ENCODE measurements at places on chromosomes 7 and 10.
A peak's percentile ranks its signal among the peaks of the same experiment; 100 is the strongest.

GRCh38 chr7:35605760-35606159, 89.2 kb downstream of the HERPUD2 start:
- DNase-seq = no peak

DNA sequence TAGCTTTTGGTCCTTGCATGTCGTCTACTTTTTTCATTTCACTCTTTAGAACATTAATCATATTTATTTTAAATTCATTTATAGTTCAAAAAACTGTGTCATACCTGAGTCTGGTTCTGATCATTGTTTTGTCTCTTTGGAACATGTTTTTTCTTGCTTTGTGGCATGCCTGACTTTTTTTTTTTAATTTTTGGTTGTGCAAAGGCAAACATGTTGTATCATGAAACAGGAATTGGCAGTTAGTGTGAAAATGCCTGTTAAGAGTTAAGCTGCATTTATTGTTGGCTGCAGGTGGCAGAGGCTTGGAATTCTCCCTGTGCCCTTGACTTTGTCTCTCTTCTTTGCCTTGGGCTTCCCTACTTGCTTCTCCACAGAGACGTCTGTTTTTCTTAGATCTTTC, 525.0 kb upstream of the ADARB2 start:
- DNase-seq = no peak

GRCh38 chr7:143303733-143304132, 12.2 kb upstream of the CLCN1 start:
- DNase-seq = no peak

DNA sequence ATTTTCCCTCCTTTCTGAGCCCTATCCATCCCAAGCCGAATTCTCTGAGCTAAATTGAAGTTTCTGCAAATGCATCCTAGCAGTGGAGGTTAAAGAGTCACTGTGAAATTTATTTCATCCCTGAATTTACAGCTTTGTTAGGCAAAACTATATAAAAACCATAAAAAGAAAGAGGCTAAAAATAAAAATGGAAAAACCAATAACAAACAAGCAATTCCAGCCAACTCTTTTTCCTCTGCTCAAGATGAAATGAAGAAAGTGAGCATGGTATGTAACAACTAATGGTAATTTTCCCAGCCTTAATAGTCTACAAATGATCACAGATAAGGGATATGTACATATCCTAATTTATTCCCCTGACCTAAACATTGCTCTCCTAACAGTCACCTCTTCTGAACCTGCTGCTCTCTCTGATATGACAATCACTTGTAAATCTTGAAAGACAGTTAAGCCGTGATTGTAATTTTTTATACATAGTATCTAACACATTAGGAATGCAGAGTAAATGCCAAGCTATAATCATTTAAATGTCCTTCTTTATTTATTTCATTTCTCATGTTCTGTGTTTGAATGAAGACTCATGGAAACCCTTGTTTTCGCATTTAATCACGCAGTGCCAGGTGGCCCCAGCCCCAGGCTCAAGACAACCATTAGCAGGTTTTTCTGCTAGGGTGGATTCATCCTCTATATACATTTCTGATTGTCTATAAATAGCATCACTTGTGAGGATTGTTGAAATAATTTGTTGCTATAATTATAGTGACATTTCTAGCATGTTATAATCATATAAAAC, 48.6 kb upstream of the NRP1 start:
- DNase-seq = no peak

DNA sequence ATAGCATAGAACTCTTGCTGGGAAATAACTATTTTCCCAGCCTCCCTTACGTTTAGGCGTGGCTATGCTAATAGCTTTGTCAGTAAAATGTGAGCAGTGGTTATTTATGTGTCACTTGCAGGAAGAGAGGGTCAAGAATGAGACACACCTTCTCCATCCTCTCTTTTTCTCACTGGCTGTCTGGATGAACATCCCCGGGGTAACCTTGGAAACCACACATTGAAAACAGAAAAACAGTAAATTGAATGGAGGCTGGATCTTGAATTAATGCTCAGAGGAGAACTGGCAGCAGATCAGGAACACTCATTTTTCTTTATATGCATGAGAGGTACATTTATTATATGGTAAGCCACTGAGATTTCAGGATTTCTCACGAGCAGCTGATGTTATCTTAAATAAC, 127.6 kb downstream of the DNAJB9 start:
- DNase-seq = no peak

DNA sequence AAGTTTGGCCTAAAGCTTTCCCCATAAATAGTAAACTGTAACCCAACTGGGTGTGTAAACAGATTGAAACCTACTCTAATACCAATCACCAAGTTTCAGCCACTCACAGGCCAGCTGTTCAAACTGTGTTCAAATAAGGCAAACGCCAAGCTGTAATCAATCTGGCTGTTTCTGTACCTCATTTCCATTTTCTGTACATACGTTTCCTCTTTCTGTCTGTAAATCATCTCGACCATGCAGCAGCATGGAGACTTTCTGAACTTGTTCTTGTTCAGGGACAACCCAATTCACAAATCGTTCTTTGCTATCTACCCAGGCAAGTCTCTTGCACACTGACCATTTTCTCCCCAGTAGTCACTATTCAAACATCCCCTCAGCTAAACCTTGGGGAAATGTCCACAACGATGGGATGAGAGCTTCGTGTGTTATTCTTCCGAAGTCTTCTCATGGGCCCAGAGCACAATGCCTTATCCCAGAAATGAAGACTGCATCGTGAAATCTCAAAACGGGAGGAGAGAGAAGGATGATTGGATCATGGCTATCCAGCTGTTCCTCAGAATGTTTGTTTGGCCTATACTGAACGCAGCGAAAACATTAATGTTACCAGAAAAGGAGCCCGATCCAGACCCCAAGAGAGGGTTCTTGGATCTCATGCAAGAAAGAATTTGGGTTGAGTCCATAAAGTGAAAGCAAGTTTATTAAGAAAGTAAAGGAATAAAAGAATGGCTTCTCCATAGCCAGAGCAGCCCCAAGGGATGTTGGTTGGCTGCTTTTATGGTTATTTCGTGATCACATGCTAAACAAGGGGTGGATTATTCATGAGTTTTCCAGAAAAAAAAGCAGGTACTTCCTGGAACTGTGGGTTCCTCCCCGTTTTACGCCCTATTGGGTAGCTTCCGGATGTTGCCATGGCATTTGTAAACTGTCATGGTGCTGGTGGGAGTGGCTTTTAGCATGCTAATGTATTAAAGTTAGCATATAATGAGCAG, 86.2 kb downstream of the SLC16A9 start:
- DNase-seq = no peak

GRCh38 chr7:125450749-125451148, 521.1 kb upstream of the POT1 start:
- no peak for DNase-seq

- DNase-seq = no peak
Measured at GRCh38 chr10:79331709-79332108, 15.6 kb upstream of the PPIF start.

DNA sequence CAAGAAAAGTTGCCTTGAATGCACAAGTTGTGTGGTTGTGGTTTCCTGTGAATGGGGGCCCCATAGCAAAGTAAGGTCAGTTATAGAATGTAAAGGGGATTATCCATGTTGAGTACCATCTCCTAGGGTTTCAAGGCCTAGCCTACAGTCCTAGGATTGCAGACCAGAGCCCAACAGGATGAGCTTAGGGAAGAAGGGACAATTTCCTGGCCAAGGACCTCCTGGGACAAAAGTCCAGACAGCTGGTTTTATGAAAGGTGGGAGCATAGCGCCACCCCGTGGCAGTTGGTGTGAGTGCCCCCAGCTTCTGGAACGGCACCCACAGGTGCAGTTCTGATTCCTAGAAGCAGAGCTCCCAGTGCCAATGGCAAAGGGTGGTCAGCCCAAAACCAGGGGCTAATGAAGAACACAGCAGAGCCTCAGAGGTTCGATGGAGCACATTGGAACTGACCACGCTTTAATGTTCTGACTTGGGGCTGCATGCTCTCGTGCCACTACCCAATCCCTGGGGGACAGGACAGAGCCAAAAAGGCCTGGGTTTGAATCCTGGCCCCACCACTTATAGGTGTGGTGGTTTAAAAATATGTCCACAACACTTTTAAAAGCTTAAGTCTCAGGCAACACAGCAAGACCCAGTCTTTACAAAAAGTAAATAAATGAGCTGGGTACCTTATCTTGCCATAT, 25.8 kb upstream of the TMEM120A start:
- peak; percentile 68 for DNase-seq

DNA sequence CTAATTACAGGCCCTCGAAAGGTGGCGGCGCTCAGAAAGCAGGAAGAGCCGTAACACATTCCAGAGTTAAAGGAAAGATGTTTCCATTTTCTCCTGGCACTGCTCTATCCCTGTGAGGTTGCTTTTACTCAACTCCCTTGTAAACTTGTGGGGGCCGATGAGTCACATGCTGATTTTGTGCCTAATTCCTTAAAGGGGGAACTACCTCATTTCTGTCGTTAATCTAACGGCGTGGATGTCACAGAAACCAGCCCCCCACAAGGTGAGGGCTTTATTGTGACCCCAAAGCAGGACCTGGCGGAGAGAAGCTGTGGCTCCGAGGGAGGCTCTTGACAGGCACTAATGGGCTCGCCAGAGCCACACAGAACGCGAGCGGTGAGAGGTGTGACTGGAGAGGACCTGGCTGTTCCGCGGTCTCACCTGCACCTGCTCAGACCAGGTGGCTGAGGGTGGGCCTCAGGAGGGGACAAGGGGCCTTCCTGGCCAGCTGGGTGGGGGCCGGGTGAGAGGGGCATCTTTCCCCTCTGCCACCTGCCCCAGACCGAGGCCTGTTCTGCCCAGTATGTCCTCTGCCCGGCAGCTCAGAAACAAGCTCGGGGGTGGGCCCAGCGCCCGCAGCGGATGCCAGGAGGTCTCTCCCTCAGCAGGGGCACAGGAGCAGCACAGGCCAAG, 50.9 kb downstream of the CALML3 start:
- DNase-seq = no peak

- DNase-seq = no peak
Measured at GRCh38 chr10:84204122-84204521, 9.8 kb downstream of the CDHR1 start.

DNA sequence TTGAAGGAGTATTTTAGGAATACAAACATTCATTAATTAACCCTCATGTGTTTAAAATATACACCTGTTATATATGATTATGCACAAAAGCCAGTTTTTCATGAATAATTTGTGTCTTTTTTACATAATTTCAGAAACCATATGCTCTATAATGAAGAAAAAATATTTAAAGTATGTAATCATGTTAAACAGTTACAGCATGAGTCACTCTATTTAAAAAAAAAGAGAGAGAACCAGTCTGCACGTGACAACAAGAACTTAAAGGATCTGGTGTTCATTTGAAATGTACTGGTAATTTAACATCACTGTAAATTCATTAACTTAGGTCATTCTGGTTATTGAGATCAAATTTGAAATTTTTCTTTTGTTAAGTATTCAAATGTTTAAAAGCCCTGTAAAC, 228.5 kb downstream of the CACNB2 start:
- DNase-seq = no peak

DNA sequence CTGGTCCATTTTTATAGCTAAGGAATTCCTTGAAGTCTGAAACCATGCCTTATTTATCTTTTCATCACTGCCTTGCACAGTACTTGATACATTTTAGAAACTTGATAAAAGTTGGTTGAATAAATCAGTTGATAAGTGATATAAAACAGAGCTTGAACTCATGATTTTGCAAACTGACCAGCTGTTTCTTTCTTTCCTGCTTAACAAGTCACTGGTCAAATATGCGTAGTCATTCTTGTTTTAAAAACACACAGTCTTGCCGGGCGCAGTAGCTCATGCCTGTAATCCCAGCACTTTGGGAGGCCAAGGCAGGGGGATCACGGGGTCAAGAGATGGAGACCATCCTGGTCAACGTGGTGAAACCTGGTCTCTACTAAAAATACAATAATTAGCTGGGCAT, 6.3 kb downstream of the TPST1 start:
- no peak for DNase-seq

- DNase-seq = no peak
Measured at GRCh38 chr7:15648461-15648961, 38.0 kb downstream of the MEOX2 start.

GRCh38 chr7:74216361-74216761, 6.6 kb downstream of the LAT2 start:
- DNase-seq = no peak

DNA sequence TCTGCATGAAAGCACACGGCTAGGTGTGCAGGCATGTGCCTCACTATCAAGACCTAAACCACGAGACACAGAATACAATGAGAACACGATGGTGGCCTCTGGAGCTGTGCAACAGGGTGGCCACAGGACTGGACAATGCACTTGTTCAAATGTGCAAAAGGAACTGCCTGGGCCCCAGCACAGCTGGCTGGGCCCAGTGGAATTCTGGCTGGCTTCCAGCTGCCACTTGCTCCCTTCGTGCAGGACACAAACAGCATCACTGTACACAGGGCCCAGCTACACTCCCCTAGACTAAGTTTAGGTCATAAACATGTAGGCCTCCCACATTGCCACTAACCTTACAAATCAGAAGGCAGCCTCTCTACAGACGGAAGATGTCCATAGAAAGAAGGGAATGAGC, 23.4 kb downstream of the DOCK4 start:
- DNase-seq = no peak

GRCh38 chr7:151056283-151056665, 1.4 kb downstream of the CDK5 start:
- no peak for DNase-seq

DNA sequence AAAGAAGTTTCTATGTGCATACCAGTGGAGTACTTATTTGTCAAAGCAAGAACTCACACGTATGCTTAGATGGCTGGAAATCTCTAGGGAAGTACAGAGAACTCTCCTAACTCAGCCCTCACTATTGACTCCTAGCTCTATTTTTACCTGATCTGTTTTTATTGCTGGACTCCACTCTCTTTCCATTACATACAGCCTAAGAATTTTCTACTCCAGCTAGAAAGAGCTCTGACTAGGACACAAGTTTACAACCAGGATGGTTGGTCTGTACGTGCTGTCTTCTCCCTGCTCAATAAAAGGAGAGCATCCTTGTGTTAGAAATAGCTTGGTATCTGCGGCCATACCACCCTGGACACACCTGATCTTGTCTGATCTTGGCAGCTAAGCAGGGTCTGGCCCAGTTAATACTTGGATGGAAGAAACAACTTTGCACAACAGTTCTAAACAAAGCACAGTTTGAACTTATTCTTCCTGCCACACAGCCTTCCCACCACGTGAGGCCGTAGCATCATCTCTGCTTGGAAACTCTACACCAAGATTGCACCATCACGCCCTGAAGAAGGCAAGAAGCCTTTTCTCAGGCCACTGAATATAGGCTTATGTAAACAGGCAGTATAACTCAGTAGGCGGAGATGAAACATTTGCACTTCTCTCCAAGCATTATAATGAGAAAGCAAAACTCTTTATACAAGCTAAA, 50.7 kb downstream of the KCNMA1 start:
- peak; percentile 54 for DNase-seq

- no peak for DNase-seq
Measured at GRCh38 chr7:152158801-152159587, 133.5 kb downstream of the GALNT11 start.

Measured in ureter (tissue), 1 donor.